ENCODE measurements at places on chromosomes 2 and 18.
A peak's percentile ranks its signal among the peaks of the same experiment; 100 is the strongest.

- no peak for DNase-seq
Measured at GRCh38 chr2:44983836-44984604, 25.2 kb downstream of the SIX2 start.

GRCh38 chr2:98769784-98770183 is 38.9 kb upstream of the MGAT4A start:
- peak; percentile 51 for DNase-seq

GRCh38 chr2:120653046-120653445 is 82.6 kb upstream of the GLI2 start:
- no peak for DNase-seq

GRCh38 chr2:55431982-55432627 is 12.4 kb upstream of the CCDC88A start:
- DNase-seq = peak; percentile 41

DNA sequence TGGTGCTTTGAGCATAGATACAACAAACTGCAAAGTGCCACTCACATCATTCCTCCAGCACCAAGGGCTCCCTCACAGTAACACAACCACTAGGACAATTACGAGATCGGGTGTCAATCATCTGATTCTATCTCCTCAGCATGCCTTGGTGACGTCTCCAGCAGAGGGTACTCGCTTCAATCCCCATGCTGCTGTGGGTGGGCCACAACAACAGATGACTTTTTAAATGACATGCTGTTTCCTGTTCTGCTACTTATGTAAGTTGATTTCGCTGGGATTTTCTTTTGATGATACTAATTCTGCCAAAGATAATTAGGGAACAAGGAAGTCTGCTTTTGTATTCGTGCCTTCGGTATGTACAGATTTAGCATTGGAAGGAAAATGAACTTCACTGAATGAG is 1113.0 kb downstream of the BCL11A start:
- no peak for DNase-seq

DNA sequence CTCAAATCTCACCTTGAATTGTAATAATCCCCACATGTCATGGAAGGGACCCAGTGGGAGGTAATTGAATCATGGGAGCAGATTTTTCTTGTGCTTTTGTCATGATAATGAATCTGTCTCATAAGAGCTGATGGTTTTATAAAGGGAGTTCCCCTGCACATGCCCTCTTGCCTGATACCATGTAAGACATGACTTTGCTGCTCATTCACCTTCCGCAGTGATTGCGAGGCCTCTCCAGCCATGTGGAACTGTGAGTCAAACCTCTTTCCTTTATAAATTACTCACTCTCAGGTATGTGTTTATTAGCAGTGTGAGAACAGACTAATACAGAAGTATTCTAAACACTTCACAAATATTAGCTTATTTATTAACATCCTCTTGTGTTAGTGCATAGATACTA is 516.7 kb downstream of the LRRTM4 start:
- no peak for DNase-seq

GRCh38 chr18:63208676-63209075 is 110.9 kb downstream of the BCL2 start:
- DNase-seq = no peak

DNA sequence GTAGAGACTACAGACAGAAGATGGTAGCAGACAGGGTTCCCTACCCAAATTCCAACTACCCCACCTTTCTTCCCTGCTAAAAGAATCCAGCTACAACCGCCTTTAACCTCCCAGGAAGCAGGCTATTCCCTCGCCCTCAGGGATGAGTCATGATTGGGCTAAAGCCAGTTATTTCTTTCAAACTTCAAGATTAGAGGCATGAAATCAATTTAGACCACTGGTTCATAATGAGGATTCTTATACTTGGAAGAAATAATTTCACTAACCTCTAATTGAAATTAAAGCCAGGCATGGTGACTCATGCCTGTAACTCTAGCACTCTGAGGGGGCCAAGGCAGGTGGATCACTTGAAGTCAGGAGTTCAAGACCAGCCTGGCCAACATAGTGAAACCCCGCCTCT is 20.0 kb downstream of the TRIP12 start:
- DNase-seq = no peak

- DNase-seq = no peak
Measured at GRCh38 chr2:215556979-215557378, 121.1 kb upstream of the FN1 start.

- no peak for DNase-seq
Measured at GRCh38 chr2:238922435-238922834, 74.5 kb downstream of the TWIST2 start.

- no peak for DNase-seq
Measured at GRCh38 chr2:237894986-237895543, 35.6 kb downstream of the RAMP1 start.

DNA sequence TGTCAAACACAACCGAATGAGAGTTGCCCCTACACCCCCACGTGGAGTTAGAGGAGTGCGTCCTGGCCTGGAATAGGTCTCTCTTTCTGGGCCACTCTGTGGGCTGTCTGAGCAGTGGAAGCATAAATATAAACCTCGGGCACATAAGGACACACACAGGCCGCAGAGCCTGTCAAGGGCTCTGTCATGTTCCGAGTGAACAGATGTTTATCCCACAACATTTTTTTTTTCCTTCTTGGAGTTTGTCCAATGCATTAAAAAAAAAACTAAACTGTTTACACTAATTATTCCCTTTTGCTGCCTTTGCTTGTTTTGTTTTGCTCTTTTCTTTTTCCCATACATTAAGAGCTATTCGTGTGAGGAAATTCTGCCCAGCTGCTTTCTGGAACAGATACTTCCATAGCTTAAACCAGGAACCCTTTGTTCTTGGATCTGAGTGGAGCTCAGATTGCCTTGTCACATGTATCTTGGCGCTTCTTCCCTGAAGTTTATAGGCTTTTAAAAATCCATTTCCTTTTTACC is 228.3 kb upstream of the FOSL2 start:
- DNase-seq = no peak

Data from CD4-positive, alpha-beta T cell treated with Interleukin-21 for 1 hour (primary cell).